GM12865 (cell line): ENCODE measurements at places on chromosomes 1 and 21.

GRCh38 chr1:205583461-205584130 lies 48.2 kb downstream of the ELK4 start:
- no peak for DNase-seq

- no peak for DNase-seq
Observed at GRCh38 chr21:16455978-16456377, 726.2 kb downstream of the USP25 start.

- DNase-seq, result no peak
Observed at GRCh38 chr1:19684677-19685076, 20.0 kb downstream of the HTR6 start.

- no peak for DNase-seq
Observed at GRCh38 chr21:33151941-33152731, 77.6 kb upstream of the IFNAR2 start.

GRCh38 chr1:35223084-35223630 lies 30.2 kb upstream of the SFPQ start:
- no peak for DNase-seq

DNA sequence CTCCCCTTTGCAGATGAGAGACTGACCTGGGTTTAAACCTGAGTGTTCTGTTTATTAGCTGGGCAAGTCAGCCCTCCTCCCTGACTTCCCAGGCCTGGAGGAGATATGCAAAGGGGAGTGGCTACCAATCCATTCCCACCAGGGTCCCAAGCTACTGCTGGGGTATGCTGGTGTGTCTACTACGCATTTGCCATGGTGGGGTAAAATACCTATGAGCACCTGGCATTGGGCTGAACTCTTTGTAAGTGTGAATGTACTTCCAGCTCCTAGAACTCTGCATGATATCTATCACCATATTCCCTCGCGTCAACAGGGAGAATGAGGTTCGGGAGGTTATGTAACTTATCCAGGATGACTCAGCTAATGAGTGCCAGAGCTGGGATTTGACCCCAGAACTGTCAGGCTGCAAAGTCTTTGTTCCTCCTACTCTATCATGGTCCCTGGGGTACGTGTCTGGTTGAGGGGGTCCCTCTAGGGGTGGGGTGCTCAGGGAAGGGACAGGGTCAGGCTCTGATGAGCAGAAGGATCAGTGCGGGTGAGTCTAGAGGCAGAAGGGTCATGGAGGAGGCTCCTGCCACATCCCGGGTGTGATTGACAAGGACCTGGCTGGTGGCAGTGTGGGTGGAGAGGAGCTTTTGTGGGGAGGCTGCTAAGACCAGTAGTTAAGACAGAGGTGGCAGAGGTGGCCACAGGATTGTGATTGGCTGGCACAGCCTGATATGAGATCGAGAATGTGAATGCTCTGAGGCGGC lies 16.7 kb downstream of the AMPD2 start:
- DNase-seq, result no peak

DNA sequence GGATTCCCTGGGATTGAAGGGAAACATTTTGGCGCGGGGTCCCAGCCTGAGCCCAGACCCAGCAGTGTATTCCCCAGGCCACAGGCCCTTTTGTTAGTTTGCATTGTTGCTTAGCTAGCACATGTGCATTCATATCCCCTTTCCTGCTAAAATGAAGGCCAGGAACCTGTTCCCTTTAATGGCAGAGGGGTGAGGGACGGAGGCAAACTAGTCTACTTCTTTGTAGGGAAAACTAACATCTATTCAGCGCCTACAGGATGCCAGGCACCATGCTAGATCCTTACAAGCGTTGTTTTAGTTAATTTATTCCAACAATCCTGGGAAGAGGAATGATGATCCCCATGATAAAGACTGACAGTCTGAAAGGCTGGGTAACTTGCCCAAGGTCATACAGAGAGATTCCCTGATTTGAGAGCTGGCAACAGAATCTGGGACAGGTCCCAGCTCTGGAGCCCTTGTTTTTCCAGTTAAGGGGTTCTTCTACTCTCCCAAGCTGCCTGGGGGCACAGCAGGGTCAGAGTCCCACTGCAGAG lies 595 bp upstream of the E2F2 start:
- DNase-seq, result no peak

- no peak for DNase-seq
Observed at GRCh38 chr1:92459871-92460320, 26.8 kb downstream of the GFI1 start.

GRCh38 chr1:159152031-159152430 lies 19.4 kb upstream of the CADM3 start:
- DNase-seq, result no peak

GRCh38 chr1:155966750-155967149 lies 11.6 kb downstream of the ARHGEF2 start:
- DNase-seq, result no peak

DNA sequence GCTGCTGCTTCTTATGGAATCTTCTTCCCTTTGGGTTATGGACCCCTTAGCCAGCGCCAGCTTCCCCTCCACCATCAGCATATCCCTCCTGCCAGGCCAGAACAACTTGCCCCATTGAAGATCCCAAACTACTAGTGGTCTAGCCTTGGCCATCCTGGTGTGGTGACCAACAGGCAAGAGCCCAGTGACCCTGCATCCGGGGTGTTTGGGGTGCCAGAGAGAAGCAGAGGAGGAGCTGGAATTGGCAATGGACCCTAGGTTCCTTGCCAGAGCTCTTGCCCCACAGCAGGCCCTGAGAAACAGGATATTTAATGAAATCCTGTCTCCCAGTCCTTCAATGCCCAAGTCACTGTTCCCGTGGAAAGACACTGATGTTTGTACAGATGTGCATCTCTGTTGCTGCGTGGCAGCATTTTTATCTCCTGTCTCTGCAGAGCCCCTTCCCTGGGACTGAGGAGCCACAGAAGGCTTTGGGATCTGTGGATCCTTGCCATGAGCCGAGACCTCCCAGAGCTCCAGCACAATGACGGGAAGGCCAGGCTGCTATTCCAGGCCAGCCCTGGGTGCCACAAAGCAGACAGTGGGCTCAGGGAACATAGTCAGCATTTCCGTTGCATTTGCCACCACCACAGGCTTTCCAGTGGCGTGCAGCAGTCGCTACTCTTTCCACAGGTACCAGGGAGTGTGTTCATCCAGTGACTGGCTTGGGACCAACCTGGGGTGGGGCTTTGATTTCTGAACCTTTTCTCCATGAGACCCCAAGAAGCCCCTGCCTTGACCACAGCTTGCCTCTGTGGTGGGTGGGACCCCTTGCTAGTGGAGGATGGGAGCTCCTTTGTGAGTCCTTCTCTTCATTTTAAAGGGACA lies 21.6 kb downstream of the NAV1 start:
- no peak for DNase-seq

- DNase-seq, result no peak
Observed at GRCh38 chr1:72075425-72075824, 206.9 kb downstream of the NEGR1 start.

DNA sequence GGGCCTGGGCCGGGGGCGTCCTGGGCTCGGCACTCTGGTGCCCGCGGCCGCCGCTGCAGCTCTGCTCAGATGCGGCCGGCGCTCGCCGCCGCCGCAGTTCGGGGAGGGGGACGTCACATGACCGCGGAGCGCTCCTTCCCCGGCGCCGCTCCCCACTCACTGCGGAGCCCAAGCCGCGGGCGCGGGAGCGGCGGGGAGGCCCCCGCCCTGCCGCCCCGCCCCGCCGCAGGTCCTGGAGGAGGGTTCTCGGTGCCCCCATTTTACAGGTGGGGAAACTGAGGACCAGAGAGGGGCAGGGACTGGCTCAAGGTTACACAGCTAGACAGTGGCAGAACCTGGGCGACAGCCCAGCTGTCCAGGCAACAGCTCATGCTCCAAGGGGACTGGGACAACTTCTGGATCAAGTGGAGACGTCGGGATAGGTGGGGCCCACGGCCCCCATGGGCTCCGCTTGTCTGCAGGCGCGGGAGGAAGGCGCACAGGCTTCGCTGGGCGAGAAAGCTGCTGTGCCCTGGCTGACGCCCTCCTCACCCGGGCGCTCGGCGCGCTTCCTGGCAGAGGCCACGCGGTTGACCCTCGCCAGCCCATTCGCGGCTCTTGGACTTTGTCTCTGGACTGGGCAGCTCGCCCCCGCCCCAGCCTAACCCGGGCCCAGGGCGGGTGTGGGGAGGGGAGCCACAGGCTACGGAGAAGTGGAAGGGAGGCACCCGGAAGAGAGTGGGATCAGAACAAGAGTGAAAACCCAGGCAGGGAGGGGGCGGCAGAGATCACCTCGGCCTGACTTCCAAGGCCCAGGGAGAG lies at the start of gene RAP1GAP:
Gene RAP1GAP (minus strand): TSS at position 100 of the 801 bp plus-strand sequence. CDS start 49,325 bp downstream, outside the sequence.
- no peak for DNase-seq

- DNase-seq, result peak; percentile 1
Observed at GRCh38 chr21:23695443-23695842, 1911.8 kb downstream of the MRPL39 start.

- no peak for DNase-seq
Observed at GRCh38 chr1:202251424-202252256, 58.0 kb downstream of the LGR6 start.
